ENCODE measurements at places on chromosomes 5 and 9. TPM values are rescaled to one million over a fixed set of nuclear protein-coding genes. Genes with fewer than 3 reads are reported as not detected.

- DNase-seq = no peak
Measured at GRCh38 chr5:6750142-6750840, 37.1 kb downstream of the TENT4A start.

DNA sequence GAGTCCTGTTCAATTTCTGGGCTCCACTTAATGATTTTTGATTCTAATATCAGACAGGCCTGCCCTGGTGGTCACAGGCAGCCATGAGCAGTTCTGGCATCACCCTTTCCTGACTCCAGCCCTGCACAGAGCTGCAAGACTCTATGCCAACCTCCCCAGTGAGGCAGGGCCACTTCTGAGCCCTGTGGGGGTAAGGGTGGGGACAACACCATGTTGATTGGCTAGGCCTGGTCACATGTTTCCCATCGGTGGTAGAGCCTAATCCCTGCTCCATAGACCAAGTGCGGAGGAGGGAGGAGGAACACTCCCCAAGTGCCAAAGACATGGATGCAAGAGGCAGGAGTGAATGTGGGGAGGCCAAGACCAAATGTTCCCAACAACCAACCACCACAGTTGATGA lies 134.6 kb downstream of the PHF2 start:
- no peak for DNase-seq

The TEX48 gene
- total RNA-seq = not detected

The IL3 gene
- total RNA-seq = not detected

The SLC25A2 gene
- 1.1 TPM for total RNA-seq

DNA sequence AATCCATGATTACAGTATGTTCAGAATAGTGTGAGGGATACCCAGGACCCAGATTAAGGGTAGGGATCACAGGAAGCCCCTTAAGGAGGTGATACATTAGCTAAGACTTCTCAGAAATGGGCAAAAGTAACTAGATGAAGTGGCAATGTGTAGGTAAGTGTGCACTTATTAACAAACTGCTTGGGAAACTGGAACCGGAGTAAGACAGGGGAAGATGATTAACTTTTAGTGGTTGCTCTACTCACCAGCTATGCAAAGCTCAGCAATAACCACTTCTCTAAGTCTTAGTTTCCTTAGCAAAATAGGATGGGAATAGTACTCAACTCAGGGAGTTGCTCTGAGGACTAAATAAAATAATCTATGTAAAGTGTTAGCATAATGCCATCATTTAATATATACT lies 182.2 kb downstream of the MCTP1 start:
- DNase-seq = no peak

DNA sequence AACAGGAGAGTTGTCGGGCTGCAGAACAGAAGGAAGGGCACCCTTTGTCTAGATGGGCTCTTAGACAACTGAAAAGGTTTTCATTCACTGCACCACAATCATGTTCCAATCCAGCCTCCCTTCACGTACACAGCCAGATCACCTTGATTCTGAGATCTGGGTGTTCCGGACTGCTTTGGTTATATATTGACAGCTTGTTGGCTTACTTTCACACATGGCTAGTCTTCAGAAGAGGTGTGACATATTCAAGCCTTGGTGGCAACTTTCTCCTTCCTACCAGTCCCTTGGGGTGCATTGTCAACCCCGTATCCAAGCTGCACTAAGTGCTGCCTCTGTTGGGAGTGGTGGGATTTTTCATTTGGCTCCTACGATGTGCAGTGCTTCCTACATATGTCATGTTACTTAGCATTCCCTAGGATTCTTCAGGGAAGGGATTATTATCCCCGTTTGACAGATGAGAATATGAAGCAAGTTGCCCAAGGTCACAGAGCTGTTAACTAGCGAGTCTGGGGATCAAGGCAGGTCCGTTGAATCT lies 100.6 kb downstream of the LIFR start:
- no peak for DNase-seq

The IFNK gene
- not detected for total RNA-seq

DNA sequence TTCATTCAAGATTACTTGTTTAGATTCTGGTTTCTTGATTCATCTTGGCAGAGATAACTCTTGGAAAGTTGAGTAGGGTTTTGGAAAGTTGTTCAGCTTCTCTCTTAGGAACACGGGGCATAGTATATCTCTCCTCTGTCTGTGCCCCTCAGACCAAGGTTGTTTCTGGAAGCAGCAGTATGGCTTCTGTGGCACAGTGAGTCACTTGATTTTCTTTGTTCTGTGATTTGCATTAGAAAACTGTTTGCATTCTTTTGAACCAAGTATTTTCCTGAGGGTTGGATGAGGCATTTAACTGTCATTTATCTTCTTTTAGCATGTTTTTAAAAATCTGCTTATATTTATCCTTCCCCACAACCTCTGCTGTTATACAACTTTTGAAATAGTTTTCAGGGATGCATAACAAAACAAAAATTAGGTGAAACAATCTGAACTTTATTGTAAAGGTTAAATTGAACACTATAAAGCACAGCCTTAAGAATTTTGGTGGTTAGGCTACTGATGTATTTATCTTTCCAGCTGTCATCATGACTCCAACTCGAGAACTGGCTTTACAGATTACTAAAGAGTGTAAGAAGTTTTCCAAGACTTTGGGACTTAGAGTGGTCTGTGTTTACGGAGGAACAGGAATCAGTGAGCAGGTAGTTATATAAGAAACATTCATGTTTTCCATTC lies 26.5 kb downstream of the DDX46 start:
- DNase-seq = no peak

The PRELID2 gene
- total RNA-seq = 21.2 TPM

The BRD3OS gene
- total RNA-seq = 21.8 TPM

DNA sequence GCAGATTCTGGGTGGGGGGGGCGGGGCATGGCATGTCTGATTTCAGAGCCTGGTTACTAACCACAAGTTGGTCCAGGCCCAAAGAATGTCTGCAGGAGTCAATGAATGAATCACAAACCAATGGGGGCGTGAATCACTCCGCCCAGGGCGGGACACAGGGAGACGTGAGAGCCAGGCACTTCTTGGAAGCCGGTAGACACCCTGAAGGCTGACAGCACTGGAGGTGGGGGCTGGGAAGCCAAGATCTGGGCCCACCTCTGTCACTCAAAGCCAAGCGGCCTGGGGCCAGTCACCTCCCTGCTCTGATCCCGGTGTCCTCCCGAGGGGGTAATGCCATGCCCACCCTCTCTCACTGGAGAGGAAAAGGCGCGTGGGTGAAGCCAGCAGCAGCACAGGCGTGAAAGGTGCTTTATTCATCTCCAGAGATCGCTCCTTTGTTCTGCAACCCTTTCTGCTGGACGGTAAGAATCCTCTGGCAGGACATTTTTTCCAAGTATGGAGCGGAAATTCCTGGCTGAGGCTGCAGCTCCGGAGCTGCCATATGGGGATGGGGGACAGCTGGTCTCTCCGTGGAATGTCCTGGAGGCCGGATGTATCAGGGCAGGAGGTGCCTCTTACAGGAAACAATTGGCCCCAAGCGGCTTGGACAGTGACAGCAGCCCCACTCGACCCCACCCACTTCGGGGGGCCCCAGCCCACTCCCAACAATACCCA lies 85.0 kb downstream of the STK10 start:
- DNase-seq = no peak

GRCh38 chr5:13910637-13911288 lies 33.7 kb downstream of the DNAH5 start:
- no peak for DNase-seq

DNA sequence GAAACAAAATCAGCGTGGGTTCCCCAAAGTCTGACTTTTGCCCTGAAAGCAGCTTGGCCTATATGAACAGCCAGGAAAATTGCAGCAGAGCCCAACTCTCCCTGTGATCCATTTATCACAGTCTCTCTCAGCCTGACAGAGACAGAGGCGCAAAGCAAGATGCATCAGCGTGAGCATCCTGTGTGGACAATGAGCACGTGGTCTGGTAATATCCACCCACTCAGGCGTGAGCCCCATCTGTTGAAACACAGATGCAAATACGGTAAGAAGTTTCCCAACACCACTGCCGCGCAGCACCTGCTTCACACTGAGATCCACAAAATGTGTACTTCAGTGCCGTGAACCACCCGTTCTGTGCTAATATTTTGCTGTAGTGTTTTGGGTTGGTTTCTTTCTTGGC lies 114.6 kb downstream of the MRPL36 start:
- no peak for DNase-seq

GRCh38 chr5:66041627-66042026 lies 102.5 kb upstream of the SREK1 start:
- DNase-seq = no peak

GRCh38 chr5:40549616-40550015 lies 130.1 kb upstream of the PTGER4 start:
- no peak for DNase-seq

The LCN2 gene
- total RNA-seq = not detected

GRCh38 chr5:17187786-17188170 lies 29.7 kb upstream of the BASP1 start:
- DNase-seq = no peak

The TAS2R1 gene
- 0.22 TPM for total RNA-seq

GRCh38 chr5:160685695-160686094 lies 166.3 kb downstream of the ATP10B start:
- DNase-seq = no peak

- DNase-seq = no peak
Measured at GRCh38 chr5:132218321-132218720, 9.3 kb downstream of the P4HA2 start.

The TNFSF8 gene
- not detected for total RNA-seq

The PSAT1 gene
- 73.2 TPM for total RNA-seq

The SAPCD2 gene
- 15.1 TPM for total RNA-seq

The AJM1 gene
- 5.1 TPM for total RNA-seq

DNA sequence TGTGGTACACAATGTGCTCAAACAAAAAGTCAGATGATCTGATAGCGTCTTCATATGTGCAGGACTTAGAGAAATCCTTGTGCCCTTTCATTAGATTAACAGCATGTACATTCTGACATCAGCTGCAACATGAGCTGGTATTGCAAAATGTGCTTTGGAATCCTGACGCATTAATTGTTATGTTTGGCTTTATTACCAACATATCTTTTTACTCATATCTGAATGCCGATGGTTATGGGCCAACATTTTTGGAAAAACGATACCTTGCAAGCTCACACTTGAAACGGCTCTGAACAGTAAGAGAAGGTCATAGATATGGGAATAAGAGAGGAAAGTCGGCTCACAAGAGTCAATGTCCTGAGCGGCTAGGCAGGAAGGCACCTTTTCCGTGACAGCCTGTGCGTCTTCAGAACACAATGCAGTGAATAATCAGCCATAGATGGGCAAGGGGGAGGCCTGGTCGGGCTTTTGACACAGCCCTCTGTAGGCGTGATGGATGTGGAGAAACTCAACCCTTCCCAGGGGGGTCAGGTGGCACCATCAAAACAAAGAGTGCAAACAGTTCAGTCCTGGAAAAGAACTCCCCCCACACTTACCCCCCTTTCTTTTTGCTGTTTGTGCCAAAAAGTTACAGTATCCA lies 36.4 kb upstream of the GAS1 start:
- DNase-seq = no peak

- no peak for DNase-seq
Measured at GRCh38 chr5:102811972-102812371, 56.9 kb downstream of the PAM start.

- no peak for DNase-seq
Measured at GRCh38 chr5:38554861-38555260, 1.6 kb downstream of the LIFR start.

DNA sequence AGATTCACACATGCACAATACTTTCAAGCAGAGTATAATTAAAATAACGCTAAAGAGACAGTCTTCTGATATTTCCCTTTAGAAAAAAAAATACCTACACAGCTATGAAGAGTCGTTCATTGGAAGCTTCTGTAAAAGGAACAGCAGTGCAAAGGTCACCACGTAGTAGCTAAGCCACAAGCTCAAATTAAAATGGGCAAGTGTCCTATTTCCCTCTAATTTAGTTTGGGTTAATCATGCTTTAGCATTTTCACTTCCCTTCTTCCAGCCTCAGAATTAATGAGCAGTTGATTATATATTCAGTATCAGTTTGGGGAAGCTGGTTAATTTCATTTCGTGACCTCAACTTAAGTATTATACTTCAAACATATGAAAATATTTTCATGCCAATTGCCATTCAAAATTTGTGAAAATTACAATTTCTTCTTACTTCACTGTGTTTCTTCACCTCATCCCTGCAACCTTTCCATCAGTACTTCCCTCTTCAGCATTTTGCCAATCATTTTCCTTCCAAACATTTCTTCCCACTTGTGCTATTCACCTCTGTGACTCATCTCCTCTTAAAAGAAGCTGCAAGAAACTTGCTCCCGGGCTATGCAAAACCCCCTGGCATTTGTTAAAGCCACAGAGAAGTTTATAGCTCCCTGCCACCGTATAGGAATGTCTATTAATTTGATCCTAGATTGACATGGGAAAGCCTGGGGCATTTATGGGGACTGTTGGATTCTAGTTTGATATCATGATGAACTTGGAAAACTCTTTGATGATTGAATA lies 83.0 kb downstream of the DMRTA1 start:
- no peak for DNase-seq

The FOXD4 gene
- 0.50 TPM for total RNA-seq

DNA sequence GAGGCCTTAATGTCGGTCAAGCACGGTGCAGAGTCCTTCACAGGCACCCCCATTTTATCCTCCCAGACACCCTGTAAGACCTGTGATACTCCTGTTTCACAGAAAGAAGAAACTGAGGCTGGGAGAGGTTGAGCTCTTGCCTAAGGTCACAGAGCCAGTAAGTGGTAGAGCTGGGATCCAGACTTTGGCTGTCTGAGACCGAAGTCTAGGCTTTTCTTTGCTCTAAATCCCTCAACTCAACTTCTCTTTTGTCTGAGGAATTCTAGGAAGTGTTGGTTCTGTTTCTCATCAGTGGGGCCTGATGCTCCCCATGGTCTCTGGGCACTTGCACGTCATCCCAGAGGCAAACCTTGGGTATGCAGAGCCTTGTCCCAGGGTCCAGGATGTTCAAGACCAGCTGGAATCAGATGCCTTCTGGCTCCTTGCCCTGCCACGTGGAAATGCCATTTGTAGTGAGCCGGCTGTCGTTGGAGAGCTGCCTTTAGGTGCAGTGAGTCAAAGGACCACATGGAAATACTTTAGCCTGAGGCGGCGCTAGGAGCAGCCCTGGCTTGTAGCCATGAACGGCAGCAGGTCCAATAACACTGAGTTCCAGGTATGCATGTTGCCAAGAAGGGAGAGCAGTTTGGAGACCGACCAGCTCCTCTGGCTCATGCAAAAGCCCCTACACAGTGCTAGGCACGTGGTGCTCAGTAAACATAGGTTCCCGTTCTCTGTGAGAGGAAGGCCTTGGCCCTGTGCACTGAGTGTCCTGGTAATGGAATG lies 9.2 kb downstream of the DCANP1 start:
- DNase-seq = no peak

- DNase-seq = no peak
Measured at GRCh38 chr5:123496892-123497291, 15.1 kb upstream of the CSNK1G3 start.

The TMEM252 gene
- total RNA-seq = not detected

DNA sequence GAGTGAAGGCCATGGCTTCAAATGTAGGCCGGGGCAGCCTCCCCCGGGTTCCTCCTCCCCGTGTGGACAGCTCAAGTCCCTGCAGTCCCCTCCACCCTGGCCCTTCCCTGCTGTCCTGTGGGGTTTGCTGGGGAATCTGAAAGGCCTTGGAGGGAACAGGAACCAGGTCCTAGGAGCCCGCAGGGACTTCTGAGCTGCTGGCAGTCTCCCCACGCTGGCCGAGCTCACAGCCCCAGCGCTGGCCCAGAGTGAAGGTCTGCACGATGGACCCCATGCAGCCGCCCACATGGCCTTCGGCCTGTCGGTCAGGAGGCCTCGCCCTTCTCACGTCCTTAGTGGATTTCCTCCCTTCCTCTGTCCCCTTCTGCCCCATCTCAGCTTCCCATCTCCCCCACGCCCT lies 25.7 kb upstream of the NOTCH1 start:
- no peak for DNase-seq

Measured in progenitor cell of endocrine pancreas (in vitro differentiated cells).